ENCODE measurements at places on chromosomes 16 and 17.

DNA sequence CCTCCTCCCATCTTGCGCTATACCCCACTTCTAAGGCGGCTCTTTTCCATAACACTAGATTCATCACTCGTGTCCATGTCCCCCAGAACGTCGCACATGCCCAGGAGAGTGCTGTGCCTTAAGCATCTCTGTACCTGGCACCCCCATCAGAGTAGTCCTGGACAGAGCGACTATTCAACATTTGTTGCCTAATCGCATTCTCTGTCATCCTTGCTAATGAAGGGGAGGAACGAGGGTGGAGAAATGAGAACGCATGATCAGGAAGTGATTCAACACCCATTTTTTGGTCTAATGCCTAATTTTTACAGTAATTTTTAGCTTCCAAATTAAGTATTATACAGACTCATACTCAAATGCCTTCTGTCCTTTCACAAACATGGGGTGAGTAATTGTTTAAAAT lies 53.2 kb downstream of the SLC39A11 start:
- no peak for DNase-seq

- no peak for DNase-seq
Observed at GRCh38 chr17:373613-374230, 21.1 kb upstream of the RPH3AL start.

DNA sequence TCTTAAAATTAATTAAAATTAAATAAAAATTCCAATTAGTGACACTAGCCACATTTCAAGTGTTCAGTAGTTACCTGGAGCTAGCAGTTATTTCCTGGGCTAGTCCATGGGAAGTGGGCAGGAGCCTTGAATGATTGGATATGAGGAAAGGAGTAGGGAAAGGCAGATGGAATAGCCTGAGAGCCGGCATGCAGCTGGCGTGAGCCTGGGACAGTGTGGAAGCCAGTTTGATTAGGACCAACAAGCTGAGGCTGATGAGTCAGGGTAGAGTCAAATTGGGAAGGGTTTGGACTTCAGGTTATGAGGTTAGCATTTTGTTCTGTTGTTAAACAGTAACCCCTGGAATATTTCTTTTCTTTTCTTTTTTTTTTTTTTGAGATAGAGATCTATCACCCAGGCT lies 15.3 kb upstream of the GNA13 start:
- no peak for DNase-seq

DNA sequence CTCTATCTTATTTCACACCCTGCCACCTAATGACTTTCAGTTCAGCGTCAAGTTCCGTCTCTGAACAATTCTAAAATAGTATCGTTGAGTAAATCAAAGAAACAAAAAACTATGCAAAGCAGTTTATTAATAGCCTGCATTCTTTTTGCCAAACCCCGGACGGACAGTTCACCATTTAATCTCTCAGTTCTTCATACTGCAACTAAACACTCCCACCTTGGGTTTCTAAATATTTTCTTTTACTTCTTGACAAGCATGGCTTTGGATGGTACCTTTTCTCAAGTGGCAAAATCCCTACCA lies 1.2 kb downstream of the MYH11 start:
- DNase-seq: no peak

GRCh38 chr16:22217890-22218730 lies 12.0 kb downstream of the EEF2K start:
- DNase-seq: no peak

GRCh38 chr16:70483426-70483825 lies 29.0 kb downstream of the FCSK start:
- no peak for DNase-seq

DNA sequence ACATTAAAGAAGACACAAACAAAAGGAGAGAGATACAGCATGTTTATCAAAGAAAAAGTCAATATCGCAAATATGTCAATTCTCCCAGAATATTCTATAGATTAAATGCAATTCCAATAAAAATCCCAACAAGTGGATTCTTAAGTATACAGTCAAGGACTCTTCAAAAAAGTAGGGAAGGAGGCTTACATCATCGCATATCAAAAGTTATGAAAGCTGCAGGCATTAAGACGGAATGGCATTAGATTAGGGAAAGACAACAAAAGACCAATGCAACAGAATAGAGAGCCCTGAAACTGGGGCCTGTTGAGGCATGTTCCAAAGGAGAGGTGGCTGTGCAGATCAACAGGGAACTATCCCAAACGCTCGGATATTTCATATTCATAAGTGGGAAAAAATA lies 76.0 kb downstream of the MARCHF10 start:
- no peak for DNase-seq

- no peak for DNase-seq
Observed at GRCh38 chr16:57127836-57128235, 35.5 kb downstream of the CPNE2 start.

DNA sequence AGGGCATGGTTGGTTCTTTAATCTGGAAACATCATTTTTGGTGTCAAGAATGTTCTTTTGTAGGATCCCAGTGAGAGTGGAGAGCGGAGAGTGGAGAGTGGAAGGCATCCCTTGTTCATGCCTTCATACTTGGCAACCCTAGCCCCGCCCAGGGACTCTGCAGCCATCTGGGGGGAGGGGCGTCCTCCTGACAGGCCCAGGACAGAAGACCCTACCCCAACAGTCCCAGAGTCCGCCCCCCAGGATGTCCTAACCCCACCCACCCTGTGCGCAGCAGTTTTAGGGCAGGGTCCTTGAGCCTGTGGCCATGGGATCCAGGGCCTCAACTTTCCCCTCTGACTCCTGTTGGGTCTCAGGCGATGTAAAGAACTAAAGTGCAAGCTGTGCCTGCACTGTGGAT lies 4.5 kb downstream of the SLC26A11 start:
- DNase-seq: no peak

DNA sequence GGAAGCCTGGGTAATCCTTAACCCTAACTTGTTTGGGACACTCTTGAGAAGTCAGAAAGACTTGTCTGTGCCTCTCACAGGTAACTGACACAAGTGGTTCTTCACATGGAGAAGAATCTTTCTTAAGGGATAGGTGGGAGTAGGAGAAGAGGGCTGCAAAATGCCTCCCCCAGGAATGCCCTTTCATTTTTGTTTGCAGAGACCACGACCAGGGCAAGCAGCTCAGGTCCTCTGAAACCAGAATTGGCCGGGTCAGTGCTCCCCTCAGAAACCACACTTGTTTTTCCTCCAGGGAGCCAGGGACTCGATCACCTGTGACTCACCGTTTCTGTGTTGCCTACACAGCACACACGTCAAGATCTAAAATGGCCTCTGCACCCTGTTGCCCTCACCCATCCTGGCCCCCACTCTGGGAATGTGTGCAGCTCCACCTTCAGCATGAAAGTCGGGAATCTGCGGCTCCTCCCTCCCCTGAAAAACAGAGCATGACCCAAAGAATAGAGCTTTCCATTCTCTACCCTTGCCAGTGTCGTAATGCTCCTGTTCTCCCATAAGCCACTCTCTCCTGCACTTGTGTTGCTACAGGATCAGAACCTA lies 36.1 kb downstream of the HNF1B start:
- DNase-seq: no peak

DNA sequence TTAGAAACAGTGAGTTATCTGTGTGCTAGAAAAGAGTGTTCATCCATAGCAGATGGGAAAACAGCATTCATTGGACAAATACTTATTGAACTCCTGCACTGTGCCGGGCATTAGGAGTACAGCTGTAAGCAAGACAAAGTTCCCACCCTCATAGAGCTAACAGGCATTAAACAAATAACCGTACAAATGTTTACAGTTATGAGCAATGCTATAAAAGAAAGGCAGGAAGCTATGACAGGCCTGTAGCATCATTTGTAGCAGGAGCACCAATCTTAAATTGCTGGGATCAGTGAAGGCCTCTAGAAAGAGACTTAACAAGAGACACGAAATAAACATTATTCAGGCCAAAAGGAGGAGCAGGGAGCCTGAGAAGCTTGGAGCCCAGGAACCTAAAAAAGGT lies 15.6 kb downstream of the SDR42E1 start:
- DNase-seq: no peak

DNA sequence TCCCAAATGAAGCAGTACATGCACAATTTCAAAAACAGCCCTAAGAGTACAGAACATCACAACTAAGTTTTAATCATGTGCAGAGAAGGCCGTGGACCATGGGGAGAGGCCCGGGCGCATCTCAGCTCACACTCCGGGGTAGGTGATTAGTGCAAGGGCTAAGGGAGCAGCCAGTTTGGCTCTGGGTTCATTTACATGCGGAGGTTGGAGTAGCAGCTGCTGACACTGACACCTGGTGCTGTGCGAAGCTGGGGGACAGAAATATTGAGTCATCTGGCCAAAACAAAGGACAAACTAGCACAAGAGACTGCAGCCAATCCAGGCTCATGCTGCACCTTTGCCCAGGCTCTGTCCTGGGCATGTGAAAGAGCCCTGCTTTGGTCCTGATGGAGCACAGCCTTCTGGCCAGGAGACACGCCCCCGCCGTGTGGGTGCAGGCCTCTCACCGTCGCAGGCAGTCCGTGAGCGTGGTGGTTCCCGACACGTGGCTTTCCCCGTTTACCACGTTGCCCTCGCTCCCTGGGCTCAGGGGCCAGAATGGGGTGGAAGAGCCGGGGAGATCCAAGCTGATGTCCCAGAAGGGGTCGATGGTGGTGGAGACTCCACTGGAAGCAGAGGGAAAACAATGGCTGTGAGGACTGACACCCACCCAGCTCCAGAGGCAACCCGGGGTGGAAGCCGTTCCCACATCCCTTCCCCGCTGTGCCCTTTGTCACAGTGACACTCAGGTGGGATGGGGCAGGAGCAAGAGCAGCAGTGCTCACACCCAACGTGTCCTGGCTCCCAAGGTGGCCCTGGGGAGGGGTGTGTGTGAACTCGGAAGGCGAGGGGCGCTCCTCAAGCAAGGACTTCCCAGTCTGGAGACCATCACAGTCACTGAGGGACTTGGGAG lies 31.9 kb downstream of the USP22 start:
- DNase-seq: no peak

GRCh38 chr17:79466562-79467350 lies 144.1 kb downstream of the RBFOX3 start:
- DNase-seq: no peak

DNA sequence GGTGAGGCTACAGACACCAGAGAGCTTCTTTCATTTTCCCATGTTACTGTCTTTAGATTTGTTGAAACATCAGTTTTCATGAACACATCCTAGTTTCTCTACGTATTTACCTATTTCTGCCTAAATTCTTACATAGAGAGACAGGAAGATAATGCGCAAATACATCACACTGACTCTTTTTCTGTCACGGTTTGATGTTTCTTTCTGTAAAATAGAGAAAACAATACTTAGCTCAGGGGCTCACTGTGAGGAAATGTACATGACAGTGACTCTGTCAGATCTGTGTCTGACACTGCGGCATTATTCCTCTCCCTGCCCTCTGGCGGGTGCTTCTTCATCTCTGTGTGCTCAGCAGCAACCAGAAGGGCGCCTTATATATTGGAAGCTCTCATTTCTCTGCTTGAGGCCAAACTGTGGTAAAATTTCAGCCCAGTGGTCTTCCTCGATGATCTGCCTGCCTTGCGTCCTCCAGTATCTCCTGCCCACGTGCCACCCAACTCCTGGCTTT lies 264.1 kb downstream of the PHKB start:
- DNase-seq: no peak

DNA sequence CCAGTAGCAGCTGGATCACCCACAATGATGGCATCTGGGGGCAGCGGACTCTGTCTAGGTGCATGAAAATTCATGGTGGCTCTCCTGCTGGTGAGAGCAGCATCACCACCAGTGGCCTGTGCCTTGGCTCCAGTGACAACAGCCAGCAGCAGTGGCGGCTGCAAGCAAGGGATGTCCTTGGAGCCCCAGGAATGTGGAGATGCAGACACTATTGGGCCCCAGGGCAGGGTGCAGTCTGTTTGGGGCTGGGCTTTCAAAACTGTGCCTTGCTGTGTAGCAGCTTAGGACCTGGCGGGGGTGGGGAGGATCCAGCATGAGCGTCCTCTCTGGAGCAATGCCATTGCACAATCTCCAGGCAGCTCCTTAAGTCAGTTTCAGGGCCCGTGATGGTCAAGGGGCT lies 199.7 kb downstream of the CHD9NB start:
- no peak for DNase-seq

DNA sequence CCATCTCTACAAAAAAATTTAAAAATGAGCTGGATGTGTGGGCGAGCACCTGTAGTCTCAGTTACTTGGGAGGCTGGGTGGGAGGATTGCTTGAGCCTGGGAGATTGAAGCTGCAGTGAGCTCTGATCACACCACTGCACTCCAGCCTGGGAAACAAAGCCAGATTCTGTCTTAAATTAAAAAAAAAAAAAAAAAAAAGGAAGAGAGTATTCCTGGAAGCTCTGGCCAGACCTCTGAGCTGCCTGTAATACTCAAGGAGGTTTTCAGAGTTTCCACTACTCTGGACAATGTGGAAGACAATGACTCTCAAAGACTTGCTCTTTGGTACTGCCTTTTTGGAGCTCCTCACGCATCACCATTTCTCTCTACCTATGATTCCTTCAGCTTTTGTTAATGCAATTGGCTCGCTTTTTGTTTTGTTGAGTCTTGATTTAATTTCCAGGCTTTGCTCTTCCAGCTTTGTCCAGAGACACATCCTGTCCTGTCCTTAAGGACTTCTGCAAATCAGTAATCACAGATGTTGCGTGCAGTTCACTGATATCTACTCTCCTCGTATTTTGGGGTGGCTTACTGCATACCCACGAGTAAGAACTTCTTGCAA lies 10.8 kb downstream of the CHD9 start:
- DNase-seq: no peak

- no peak for DNase-seq
Observed at GRCh38 chr17:49783791-49784190, 4.7 kb upstream of the KAT7 start.

- DNase-seq: no peak
Observed at GRCh38 chr16:727291-727977, 528 bp downstream of the HAGHL start.

DNA sequence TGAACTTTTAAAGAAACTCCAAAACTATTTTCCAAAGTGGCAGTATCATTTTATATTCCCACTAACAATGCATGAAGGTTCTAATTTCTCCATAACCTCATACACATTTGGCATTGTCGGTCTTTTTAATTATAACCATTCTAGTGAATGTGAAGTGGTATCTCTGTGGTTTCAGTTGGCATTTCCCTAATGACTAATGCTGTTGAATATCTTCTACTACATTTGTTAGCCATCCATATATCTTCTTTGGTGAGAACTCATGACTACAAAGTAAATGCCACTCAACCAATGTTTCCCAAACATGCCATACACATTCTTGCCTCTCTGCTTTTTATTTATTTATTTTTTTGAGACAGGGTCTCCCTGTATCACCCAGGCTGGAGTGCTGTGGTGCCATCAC lies 31.7 kb upstream of the TAOK1 start:
- DNase-seq: no peak

- peak; percentile 17 for DNase-seq
Observed at GRCh38 chr16:21663889-21664647, at the start of gene OTOA. TSS of gene OTOA (plus strand) at chr16:21663968. CDS start at chr16:21678515, 14,547 bp downstream.

Data from CD4-positive, alpha-beta memory T cell (primary cell).